Activated T-cell treated with anti-CD3 and anti-CD28 coated beads, Interleukin-2, amount 50 U/mL, for 72 hours (primary cell): ENCODE measurements at places on chromosomes 12 and 14.

DNA sequence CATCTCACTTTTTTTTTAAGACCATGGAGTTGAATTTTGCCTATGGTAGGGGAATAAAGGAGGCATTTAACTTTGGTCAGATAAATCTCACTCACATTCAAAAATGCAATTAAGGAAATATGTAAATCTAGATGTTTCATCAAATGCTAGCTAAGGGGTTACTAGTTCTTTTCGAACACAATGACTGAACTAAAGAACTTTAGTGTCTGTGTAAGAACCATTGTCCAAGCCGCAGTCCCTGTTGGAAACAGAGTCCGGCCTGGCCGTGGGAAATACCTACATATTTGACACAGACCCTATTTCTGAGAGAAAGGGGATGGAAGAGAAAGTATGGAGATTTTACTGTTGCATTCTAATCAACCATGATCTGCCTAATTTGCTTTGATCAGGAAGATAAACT is 17.4 kb downstream of the LGR5 start:
- DNase-seq, result no peak

GRCh38 chr12:124852329-124852831 is 11.3 kb downstream of the SCARB1 start:
- no peak for DNase-seq

DNA sequence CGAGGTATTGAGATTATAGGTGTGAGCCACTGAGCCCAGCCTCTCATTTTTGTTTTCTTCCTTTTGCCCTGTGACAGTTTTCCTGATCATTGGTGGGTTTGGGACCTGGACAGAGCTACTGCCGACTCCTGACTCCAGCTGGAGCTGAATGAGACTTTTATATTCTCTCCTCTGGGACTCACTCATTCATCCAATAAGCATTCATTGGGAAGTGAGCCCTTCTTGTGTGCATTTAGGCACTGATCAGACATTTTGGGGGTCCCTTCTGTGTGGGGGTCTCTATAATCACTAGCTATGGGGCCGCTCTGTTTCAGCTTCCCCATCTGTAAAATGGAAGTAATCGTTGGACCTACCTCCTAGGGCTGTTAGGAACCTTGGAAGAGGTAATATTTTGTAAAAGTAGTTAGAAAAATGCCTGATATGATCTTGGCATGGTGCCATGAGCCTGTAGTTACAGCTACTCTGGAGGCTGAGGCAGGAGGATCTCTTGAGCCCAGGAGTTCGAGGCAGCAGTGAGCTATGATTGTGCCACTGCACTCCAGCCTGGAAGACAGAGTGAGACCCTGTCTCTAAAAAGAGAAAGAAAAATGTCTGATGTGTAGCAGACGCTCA is 7.2 kb downstream of the SH2B3 start:
- no peak for DNase-seq

DNA sequence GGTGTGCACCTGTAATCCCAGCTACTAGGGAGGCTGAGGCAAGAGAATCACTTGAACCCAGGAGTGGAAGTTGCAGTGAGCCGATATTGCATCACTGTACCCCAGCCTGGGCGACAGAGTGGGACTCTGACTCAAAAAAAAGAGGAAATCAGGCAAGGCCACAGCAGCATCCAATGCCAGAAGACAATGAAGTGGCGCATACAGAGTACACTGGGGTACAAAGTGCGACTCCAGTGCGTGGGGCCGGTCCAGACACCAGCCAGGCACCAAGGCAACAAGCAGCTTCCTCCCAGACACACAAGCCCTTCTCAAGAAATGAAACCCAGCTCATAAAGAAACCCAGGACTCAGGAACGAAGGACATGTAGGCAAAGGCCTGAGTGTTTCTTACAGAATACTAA is 28.2 kb downstream of the TTC7B start:
- DNase-seq, result no peak

DNA sequence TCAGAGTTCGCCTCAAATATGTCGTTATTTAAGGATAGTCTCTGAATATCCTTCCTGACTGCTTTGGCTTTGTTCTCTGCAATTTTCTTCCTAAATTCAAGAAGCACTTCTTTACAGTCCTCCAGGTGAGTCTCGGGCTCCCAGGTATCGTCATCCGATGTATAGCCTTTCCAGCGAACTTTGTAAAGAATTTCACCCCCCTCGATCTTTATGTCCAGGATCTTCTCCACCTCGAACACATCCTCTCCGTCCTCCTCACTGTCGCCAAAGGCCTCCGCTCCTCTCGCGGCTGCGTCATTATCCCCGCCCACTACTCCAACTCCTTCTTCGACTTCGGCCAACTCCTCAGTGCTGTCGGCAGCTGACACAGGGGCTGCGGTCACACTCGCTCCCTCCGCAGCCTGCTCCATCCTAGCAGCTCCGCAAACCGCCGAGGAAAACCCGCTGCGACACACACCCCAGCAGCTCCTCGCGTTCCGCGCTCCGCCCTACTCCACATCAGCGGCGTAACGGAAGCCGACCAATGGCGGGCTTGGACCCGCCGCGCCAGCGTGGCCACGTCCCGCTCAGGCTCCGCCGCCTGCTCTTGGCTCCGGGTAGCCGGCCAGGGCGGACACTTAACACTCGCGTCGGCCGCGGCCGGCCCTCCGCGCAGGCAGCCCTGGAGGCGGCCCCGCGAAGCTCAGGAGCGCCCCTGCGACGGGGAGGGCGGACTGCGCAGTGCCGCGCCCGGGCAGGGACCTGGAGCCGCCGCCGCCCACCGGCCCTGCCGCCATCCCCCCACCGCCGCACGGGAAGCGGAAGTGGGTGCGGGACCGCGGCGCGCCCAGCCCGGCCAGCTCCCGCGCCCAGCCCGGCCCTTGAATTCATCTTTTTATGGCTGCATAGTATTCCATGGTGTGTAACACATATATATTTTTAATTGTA is 4.1 kb downstream of the CD163L1 start:
- DNase-seq, result peak; percentile 57

DNA sequence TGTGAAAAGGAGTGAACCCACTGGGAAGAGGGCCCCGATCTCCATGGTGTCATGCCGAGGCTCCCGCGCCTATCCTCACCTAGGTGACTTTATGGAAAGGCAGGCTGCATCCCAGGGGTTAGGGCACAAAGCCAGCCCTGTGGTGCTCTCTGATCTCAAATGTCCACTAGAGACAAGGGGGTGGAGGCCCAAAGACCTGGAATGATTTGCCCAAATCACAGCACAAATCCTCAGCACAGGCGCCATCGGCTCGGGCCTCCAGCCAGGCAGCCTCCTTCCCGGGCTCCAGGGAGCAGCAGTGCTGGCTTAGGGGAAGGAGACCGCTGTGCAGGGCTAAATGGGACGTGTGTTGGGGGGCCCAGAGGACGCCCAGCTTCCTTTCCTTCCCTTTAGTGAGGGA is 17.6 kb downstream of the CHGA start:
- DNase-seq, result no peak

DNA sequence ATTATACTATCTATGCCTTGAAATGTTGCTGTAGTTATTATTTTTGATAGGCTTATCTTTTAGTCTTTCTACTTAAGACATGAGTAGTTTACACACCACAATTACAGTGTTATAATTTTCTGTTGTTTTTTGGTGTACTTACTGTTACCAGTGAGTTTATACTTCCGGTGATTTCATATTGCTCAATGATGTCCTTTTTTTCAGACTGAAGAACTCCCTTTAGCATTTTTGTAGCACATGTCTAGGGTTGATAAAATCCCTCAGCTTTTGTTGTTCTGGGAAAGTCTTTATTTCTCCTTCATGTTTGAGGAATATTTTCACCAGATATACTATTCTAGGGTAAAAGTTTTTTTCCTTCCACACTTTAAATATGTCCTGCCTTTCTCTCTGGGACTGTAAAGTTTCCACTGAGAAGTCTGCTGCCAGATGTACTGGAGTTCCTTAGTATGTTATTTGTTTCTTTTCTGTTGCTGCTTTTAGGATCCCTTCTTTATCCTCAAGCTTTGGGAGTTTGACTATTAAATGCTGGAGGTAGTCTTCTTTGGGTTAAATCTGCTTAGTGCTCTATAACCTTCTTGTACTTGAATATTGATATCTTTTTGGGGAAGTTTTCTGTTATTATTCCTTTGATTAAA is 41.5 kb upstream of the FERMT2 start:
- DNase-seq, result no peak

GRCh38 chr12:56437430-56438176 is 11.6 kb downstream of the TIMELESS start:
- DNase-seq, result no peak

- no peak for DNase-seq
These were observed 186.1 kb downstream of the FOXG1 start for GRCh38 chr14:28952666-28953065.

GRCh38 chr14:31036552-31036951 is 10.4 kb upstream of the STRN3 start:
- DNase-seq, result no peak

DNA sequence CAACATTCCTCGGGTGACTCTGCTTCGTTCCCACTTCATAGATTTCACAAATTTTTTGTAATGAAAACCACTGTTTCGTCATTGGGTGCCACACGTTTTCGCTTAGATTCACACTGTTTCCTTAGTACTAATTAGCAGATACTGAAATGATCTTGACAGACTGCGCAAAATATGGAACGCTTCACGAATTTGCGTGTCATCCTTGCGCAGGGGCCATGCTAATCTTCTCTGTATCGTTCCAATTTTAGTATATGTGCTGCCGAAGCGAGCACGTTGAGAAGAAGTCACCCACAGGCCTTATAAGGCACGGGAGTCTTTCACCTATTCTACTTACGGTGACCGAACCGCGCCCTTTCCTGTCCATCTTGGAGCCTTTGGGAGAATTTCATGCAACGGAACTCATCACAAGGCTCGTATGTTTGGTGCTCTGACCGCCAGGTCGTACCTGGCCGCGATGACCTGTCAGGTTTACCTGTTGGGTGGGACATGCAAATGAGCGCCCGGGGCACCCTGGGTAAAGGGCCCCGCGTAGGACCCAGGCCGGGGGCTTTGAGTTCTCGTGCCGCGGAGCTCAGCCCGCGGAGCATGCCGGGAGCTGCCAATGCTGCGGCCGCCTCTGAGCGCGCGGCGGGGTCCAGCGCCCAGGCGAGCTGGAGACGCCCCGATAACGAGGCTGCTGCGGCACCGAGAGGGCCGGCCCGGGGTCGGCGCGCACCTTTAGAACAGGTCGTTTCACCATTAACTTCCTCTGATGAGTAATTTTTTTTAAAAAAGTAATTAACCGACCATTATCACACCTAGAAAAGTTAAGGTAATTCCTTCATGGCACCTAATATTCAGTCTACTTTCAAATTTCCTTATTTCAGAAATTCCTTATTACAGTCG is at the start of gene RNU6-8:
Gene RNU6-8 (minus strand): TSS at position 272 of the 885 bp plus-strand sequence.
- peak; percentile 89 for DNase-seq

- no peak for DNase-seq
These were observed 203.7 kb downstream of the PTPRO start for GRCh38 chr12:15526033-15526432.

DNA sequence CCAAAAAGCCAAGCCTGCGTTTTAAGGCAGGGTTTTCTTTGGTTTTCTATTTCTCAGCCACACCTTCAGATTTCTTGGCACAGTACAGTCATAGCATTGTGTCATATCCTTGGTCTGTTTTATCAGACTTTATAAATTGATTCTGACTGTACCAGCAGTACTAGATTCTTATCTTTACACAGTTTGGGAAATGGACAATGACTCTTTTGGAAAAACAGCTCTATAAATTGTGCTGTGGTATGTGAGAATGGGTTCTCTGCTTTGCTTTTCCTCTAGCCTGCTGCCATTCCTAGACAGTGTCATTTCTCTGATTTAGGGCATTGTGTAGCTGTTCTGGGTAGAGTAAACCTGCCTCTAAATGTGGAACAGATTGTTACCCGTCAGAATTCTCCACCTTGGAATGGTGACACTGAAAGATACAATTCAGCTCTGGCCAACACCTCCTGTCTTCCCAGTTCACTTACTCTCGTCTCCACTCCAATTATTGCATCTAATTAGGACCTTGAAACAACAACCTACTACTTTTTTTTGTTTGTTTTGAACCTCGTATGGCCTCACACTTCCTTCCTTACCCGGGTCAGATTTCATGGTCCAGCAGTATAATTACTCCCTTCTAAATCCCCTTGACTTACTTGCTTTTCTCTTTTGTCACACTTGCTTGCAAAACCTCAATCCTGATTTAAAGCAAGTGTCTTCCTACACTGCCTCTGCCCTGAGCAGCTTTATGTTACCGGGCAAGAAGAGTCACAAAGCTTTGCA is 226.3 kb downstream of the ERC1 start:
- no peak for DNase-seq

DNA sequence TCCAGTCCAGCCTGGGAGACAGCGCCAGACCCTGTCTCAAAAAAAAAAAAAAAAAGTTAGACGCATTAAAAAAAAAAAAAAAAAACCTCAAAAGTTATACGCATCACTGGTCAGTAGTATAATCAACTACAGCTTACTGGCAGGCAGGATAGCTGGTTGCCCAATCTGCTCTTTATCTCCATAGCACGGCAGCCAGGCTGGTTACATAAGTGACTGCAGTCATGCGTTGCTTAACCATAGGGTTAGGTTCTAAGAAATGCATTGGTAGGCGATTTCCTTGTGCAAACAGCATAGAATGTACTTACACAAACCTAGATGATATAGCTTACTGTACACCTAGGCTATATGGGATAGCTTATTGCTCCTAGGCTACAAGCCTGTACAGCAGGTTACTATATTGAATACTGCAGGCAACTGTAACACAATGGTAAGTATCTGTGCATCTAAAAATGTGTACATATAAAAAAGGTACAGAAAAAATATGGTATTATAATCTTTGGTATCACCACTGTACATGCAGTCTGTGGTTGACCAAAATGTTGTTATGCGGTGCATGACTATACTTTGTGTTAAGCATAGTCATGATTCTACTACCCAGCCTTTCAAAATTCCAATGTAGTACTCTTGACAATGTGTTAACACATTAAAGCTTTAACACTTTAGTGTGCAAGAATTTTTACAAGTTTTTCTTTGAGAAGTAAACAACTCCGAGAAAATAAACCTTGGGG is 8.1 kb downstream of the L2HGDH start:
- no peak for DNase-seq

- DNase-seq, result no peak
These were observed 2.5 kb upstream of the INF2 start for GRCh38 chr14:104686624-104687517.

GRCh38 chr12:110590806-110591326 is 7.7 kb upstream of the PPTC7 start:
- no peak for DNase-seq

DNA sequence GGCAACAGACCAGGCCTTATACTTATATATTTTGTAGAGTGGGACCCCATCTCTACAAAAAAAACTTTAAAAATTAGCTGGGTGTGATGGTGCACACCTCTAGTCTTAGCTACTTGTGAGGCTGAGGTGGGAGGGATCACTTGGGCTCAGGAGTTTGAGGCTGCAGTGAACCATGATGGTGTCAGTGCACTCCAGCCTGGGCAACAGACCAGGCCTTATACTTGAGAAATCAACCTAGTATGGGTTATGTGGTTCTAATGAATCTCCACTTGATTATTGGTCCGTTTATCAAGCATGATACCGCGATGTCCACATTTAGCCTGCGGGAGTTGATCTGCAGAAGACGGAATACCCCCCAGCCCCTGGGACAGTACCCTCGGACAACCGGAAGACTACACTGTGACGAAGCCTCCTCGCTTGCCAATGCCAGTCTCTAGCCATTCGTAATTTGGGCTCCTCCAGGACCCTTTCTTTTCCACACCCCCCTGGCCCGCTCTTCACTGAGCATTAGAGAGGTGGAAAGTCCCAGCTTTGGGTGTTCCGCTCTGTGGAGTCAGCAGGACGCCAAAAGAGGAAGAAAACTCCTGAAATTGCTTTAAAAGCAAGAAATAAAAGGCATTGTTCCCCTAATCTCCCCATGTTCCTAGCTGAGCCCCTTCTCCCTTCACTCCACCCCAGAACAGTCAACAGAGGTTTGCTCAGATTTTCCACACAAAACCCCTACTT is 19.4 kb downstream of the LTBP2 start:
- DNase-seq, result no peak

- DNase-seq, result no peak
These were observed 50.4 kb upstream of the CLMN start for GRCh38 chr14:95370076-95370475.
